ENCODE measurements at places on chromosomes 16 and 17. TPM values are rescaled to one million over a fixed set of nuclear protein-coding genes. Genes with fewer than 3 reads are reported as not detected.

Gene EVPL
- 66.4 TPM for polyA plus RNA-seq

Gene ITGAD
- not detected for polyA plus RNA-seq

Gene ALOXE3
- polyA plus RNA-seq, result 1.6 TPM

Gene TBC1D3K
- not detected for polyA plus RNA-seq

DNA sequence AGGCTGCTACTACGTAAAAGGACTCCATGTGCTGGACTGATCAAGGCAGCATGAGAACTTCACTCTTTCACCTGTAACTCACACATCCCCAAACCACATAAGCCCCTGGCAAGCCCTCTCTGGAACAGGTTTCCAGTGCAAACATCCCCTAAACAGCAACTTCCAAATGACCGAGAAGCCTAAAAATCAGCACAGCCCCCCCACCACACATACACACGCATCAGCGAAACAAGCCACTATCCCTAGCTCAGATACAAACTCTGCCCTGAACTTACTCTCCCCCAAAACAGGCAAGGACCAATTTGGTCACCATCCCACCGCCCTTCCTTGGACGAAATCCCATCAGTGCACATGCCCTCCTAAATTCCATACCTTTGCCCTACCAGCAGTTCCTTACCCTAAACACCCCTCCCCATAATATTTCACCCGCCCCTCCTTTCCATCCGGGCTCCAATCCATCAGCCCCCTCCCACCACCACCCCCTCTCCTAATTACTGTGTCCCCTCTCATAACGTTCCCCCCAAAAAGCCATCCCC, 735 bp downstream of the LSM12 start:
- peaks cover 5% of the 10 kb centered on the region for H3K4me1 ChIP-seq
- H3K27ac ChIP-seq, result peak overlapping the region; percentile 92
- H3K27me3 ChIP-seq, result no peaks in the 10 kb centered on the region
- peaks cover 15% of the 10 kb centered on the region for H3K36me3 ChIP-seq
- DNase-seq, result peak; percentile 40

DNA sequence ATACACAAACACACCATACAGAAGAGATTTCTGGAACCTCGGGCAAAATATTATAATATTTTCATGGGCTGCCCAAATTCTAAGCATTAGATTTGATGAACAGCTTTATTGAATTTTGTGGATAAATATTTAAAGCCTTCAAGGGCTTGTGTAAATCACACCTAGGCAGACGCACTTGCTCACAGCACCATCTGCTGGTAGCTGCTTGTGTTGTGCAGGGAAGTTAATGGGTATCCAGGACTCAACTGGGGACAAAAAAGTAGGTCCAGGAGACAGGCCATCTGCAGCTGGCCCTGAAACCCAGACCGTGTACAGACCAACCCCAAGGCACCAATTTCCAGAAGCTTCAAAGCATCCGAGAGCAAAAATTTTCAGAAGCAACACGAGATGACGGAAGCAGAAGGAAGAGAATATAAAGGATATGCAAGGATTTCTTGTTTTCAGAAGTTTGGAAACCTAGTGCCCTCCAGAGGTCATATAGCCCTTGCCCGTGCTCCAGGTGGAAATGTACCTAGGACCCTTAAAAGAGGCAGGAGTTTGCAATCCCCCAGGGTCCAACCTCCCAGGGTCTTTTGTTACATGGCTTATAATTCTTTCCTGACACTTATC, 140.0 kb downstream of the CHD9NB start:
- no peaks in the 10 kb centered on the region for H3K27me3 ChIP-seq
- no peak overlapping the region for H3K4me3 ChIP-seq
- H3K4me1 ChIP-seq, result no peaks in the 10 kb centered on the region
- no peaks in the 10 kb centered on the region for H3K36me3 ChIP-seq
- H3K27ac ChIP-seq, result no peak overlapping the region

DNA sequence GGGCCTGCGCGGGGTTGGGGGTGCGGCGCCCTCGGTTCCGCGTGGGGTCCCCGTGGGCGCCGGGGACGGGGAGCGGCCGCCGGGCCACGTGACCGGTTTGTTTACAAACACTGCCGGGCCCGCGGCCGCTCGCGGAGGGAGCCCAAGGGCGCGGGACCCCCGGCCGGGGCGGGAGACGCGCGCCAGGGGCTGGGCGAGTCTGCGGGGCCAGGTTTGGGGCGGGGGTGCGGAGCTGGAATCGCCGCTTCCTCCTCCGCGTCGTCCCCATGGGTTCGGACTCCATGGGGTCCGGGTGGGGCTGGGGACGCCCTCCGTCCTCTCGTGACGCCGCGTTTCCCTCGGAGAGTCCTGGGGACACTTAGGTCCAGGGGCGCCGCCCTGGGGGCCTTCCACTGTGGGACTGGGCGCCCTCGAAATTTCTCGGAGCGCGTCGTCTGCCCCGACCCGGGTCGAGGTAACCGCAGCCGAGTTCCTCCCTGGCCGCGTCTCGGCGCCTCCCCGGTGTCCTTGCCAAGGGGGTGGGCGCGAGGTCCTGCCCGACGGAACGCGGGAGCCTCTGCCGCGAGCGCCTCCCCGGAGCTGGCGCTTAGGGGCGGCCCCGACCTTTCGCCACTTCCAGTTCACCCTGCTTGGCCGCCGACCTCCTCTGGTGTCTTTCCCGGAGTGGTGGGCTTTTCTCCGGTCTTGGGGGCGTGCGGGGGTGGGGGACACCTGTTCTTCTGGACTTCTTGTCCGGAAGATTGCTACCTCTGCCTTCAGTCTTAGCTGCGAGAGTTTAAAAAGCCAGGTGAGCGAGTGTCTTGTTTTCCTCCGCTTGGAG, 684 bp downstream of the YPEL2 start:
- peak; percentile 34 for DNase-seq
- no peaks in the 10 kb centered on the region for H3K27me3 ChIP-seq
- H3K27ac ChIP-seq, result peak overlapping the region; percentile 69
- H3K4me3 ChIP-seq, result peak overlapping the region; percentile 87

DNA sequence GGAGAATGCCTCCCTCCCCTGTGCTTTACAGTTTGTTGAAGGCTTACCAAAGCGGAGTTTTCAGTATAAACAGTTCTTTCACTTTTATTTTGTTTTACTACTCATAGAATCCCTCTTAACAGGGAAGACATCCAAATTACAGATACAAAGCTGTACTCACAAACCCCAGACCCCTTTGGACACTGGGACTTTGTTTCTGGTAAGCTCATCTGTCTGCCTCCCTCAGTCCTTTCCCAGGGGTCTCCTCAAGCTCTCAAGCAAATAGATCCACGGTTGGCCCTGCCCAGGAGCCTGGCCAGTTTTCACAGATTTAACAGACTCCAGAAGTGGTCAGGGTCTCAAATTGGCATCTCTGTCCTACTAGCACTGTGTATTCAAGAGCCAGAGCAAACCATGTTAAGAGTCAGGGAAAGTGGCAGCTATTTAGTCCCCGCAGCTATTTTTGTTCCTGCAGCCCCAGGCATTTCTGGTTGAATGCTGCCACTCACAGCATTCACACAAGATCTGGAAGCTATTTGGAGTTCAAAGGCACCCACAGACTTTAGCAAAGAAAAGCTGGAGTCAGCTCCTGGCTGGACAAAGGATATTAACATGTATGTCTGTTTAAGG, 54.2 kb downstream of the TMEM100 start:
- no peak overlapping the region for H3K4me3 ChIP-seq
- no peaks in the 10 kb centered on the region for H3K4me1 ChIP-seq
- H3K27ac ChIP-seq, result no peak overlapping the region
- H3K36me3 ChIP-seq, result no peaks in the 10 kb centered on the region

GRCh38 chr17:79581324-79581932, 29.4 kb downstream of the RBFOX3 start:
- no peak overlapping the region for H3K27ac ChIP-seq
- no peaks in the 10 kb centered on the region for H3K4me1 ChIP-seq

DNA sequence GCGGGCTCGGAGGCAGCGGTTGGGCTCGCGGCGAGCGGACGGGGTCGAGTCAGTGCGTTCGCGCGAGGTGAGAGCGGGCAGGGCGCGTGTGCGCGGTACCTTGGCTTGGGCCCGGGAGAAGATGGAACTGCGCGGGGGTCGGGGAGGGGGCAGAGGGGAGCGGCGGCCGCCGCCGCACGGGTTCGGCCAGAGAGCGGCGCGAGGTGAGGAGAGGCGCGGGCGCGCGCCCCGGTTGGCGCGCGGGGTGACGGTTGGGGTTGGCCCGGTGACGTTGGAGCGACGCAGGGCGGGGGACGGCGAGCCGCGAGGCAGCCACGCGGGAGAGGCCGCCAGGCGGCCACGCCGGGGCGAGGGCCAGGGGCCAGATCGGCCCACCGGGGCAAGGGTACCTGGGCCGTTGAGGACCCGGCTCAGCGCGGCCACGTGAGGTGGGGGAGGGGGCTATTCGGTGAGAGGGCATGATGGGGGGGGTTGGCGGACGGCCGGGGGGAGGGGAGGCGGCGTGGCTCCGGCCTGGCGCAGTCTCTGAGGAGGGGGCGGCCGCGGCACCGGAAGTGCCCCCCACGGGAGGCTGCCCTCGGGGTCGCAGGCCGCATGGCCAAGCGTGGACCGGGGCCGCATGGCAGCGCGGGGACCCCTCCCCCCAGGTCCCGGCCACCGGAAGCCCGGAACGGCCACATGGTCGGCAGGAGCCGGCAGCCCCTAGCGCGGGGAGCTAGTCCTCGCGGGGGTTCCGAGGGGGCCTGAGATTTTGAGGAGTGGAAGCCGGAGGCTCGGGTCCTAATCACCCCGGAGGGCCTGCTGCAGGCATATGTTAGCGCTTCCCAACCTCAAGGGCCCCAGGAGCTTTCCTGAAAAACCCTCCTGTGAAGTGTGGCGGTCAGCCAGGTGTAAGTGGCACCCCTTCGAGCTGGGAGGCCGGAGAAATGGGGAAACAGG, 527 bp downstream of the EIF5A start:
- peak overlapping the region; percentile 87 for H3K4me3 ChIP-seq
- H3K4me1 ChIP-seq, result peaks cover 6% of the 10 kb centered on the region
- peak overlapping the region; percentile 96 for H3K27ac ChIP-seq

DNA sequence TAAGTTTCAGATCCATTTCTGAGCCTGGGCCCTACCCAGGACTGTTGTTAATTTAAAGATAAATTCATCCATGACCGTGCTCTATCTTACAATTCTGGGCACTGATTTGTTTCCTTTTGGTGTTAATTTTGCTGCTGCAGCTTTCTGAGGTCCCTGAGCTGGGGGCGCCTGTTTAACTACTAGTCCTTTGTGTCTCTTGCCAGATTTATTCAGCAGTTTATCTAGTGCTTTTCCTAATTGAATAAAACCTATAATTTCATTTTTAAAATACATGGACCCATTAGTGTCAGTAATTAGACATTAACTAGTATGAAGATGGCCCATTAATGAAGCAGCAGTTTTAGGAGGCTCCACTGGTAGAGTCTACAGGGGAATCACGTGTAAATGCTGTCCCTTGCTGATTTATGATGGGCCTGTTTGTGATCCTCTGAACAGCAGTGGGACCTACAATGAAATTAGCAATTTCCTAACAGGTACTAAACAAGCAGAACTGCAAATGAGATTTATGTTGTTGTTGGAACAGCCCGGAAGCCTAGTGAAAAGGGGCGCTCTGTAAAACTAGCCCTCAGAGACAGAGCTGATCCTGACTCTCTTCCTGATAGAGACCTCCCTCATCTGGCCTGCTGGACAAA, 54.7 kb downstream of the HS3ST2 start:
- H3K27me3 ChIP-seq, result peaks cover 2% of the 10 kb centered on the region
- no peaks in the 10 kb centered on the region for H3K36me3 ChIP-seq
- H3K4me3 ChIP-seq, result no peak overlapping the region
- no peaks in the 10 kb centered on the region for H3K4me1 ChIP-seq
- H3K27ac ChIP-seq, result no peak overlapping the region

DNA sequence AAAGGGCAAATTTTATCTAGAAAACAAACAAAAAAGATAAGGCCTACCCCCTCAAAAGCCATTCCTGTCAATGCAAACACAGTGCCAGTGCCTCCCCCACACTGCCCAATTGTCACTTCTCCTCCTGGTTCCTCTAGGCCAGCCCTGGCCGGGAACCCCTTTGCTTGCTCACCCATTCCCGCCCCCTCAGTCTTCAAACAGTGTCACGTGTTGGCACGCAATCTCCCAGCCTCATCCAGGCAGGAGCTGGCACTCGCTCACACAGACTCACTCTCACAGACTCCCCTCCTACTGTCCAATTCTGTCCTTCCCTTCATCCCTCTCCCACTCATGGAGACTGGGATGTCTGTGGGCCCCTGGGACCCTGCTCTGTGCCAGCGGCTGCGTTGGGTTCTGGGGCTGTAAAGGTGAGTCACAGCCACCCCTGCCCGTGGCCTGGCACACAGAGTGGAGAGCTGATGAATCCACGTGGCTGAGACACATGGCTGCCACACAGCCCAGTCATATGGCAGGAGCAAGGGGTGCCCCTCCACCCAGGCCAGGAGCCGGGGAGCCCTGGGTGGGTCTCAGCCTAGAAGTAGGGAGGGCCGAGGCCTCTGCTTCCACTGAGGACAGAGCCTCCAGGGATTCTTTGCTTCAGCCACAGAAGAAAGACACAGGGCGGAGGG, 54.8 kb downstream of the VAC14 start:
- peaks cover 39% of the 10 kb centered on the region for H3K4me1 ChIP-seq
- peak; percentile 40 for DNase-seq
- peak overlapping the region; percentile 86 for H3K27ac ChIP-seq

DNA sequence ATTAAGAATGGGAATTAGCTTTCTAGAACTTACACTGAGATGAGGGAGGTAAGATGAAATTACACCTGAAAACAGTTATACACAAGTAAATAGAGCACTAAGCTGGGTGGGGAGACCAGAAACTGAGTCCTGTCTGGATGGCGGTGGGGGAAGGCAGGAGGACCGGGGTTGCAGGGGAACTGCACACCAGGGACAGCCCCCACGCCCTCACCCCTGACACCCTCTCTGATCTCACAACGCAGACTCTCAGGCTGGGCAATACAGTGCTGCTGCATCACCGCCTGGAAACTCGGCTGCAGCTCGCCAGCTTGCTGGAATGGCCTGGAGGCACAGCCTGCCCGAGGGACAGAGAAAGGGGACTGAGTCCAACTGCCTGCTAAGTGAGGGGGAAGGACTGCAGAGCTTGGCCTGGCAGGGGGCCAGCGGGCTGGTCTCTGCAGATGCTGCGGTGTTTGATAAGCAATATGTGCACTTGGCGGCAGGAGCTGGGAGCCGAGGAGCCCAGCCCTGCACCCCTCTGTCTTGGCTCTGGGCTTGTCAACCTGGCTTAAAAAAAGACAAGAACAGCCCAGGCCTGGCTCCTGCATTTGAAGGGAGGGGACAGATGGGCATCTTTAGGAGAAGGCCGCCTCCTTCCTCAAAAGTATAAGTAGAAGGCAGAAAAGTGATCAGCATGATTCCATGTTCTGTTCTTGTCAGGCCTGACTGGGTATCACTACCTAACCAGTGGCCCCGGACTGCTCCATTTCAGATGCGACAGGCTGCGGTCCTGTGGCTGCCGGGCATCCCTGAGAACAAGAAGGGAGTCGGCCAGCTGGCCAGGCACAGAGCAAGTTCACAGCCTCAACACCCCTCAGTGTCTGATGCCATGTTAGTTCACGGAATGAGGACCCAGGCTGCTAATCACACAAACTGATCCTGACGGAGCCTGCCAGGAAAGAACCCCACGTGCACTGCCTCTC, 30.2 kb downstream of the SPHK1 start:
- no peak overlapping the region for H3K4me3 ChIP-seq
- peaks cover 6% of the 10 kb centered on the region for H3K4me1 ChIP-seq
- DNase-seq, result peak; percentile 38
- no peaks in the 10 kb centered on the region for H3K36me3 ChIP-seq

- peaks cover 8% of the 10 kb centered on the region for H3K4me1 ChIP-seq
- no peak overlapping the region for H3K4me3 ChIP-seq
- H3K27me3 ChIP-seq, result no peaks in the 10 kb centered on the region
- H3K27ac ChIP-seq, result peak overlapping the region; percentile 63
- H3K36me3 ChIP-seq, result peaks cover 3% of the 10 kb centered on the region
Observed at GRCh38 chr16:84737192-84738011, 37.6 kb downstream of the USP10 start.
